ENCODE measurements at places on chromosomes 16 and 17.

- no peak for DNase-seq
Measured at GRCh38 chr17:38434178-38434665, 6.0 kb downstream of the ARHGAP23 start.

- DNase-seq = no peak
Measured at GRCh38 chr16:9061358-9061813, 30.1 kb upstream of the HAPSTR1 start.

DNA sequence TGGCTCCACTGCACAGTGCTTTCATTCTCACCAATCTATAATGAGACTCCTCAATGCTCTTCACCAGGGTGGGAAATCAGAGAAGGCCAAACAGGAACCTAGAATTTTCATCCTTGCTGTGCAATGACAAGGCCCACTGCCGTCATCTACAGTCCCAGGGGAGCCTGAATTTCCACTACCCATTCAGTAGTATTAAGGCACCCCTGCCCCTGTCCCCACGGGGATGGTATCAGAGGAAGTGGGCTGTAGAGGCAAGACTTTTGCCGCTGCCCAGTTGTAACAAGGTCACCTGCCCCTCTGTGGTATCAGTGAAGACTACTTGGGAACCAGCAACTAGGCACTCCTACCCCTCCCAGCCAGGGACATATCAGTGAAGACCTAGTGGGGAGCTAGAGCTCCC lies 104.5 kb downstream of the C16orf78 start:
- no peak for DNase-seq

GRCh38 chr16:63059676-63060075 lies 1023.4 kb upstream of the CDH8 start:
- DNase-seq = no peak

DNA sequence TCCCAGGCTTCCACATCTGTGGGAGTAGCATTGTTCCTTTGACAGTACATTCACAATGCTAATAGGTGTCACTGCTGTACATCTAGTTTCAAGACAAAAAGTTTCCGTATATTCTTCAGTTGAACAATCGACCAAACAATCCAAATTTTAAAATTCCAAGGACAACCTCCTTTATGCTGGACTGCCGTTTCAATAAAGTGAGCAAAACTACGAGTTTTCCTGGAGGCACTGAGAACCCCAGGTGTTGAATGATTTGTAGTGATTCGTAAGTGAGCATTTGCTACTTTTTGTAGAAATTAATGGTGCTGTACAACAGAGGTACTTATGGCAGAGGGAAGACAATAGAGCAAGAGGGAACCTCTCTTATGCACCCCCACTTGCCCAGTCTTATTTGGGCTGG lies 71.2 kb upstream of the NACA2 start:
- no peak for DNase-seq

DNA sequence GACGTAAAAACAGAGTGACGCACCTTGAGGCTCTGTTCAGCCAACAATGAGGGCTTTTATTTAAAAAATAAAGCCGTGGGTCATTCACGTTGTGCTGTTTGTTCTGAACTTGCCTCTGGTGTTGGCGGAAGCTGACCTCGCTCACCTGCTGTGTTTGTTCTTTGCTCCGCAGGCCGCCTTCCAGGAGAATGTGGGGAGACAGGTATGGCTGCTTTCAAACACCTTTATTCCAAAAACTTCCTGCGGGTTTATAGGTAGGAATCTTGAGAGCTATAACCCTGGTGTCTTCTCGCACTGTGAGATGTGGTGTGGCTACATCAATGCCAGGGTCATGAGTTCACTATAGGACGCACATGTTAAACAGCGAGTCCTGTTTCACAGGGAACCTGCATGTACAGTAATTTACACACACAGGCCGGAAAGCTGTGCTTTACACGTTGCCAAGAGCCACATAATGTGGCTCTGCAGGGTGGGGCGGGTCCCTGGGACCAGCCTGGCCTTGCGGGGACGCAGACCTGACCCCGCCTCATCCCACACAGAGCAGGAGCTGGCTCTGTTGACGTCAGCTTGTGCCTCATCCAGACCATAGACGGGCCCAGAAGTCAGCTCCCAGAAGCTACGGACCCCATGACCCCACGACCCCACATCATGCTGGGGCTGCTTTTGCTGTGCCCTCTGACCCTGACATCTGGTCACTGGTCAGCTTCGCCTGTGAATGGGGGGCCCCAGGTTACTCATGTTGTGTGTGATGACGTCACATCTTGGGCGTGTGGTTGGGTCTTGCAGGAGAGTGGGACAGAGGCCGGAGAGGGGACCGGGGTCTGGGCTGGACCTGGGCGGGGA lies 49.9 kb upstream of the ZNF750 start:
- DNase-seq = no peak
